K562 (cell line): ENCODE measurements at places on chromosomes 5 and 9. TPM values are rescaled to one million over a fixed set of nuclear protein-coding genes. Genes with fewer than 3 reads are reported as not detected.

DAB2 gene
- total RNA-seq: 23.1 and 27.6 TPM in 2 replicates

SVEP1 gene
- 0.73 and 0.81 TPM in 2 replicates for total RNA-seq

DNA sequence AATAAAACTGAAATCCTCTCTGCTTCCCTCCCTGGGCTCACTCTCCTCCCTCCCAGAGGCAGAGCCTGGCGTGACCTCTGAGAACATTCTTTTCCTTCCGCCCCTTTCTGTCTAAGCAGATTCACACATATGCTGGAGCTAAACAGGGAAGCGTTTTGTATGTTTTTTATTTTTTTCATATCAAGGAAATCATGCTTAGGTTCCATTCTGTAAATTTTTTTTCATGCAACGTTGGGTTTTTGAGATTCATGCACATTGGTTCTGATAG is 20.2 kb upstream of the BARHL1 start:
- H3K4me3 ChIP-seq: no peak overlapping the region
- H3K4me1 ChIP-seq: no peaks in the 10 kb centered on the region
- DNase-seq: no peak

GRCh38 chr5:42491699-42492098 is 68.5 kb downstream of the GHR start:
- H3K36me3 ChIP-seq: no peaks in the 10 kb centered on the region
- no peaks in the 10 kb centered on the region for H3K4me1 ChIP-seq
- H3K4me3 ChIP-seq: no peak overlapping the region
- H3K27me3 ChIP-seq: no peaks in the 10 kb centered on the region
- DNase-seq: no peak
